Aorta (tissue), 5 donors: ENCODE measurements at places on chromosomes 5 and 9. TPM values are rescaled to one million over a fixed set of nuclear protein-coding genes. Genes with fewer than 3 reads are reported as not detected.

The DOK3 gene
- total RNA-seq: 15.0 TPM

The SAXO1 gene
- total RNA-seq: 0.24 TPM

DNA sequence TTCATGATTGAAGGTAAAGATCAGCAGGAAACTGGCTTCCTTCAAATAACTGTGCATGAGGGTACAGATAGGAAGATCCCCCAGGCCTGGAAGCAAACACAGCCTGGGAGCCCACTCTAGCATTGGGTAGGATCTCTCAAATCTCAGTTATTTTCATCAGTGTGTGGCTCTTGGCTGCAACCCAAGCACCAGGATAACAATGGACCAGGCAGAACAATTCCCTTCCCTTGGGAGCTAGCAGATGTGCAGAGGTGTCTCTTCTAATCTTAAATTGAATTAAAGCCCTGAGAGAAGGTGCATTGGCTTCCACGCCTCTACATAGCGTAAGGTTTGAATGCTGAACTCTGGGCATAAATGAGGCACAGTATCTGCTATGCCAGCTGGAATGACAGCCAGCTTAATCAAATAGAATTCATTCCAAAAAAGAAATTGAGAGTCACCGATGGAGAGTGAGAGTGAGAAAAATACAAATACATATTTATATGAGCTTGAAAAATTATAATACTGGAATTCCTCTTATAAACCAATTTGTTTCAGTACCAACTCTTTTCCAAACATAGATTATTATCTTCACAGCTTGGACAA is 957.3 kb downstream of the CDH12 start:
- DNase-seq: no peak

The ITGA2 gene
- total RNA-seq: 8.0 TPM

- DNase-seq: peak; percentile 59
These were observed 12.1 kb upstream of the SLC2A8 start for GRCh38 chr9:127384901-127385300.

GRCh38 chr9:71363286-71363961 is 242.0 kb upstream of the TRPM3 start:
- DNase-seq: no peak

DNA sequence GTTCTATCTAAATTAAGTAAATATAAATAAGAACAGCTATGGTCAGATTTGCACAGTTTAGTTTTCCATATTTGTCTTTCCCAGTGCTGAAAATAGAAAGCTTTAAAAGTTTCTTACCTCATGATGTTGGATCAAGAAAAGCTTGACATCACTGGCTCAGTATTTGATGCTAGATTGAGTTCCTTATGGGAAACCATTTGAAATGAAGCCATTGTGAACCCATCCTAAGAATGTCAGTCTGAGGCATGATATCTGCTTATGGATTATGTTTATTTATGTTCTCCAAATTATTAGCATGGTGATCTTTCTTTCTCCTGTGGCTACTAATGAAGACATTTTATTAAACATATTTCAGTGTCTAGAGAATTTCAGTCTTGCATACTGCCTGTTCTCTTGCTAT is 143.0 kb downstream of the ADAMTSL1 start:
- no peak for DNase-seq

- no peak for DNase-seq
These were observed 819.1 kb upstream of the GRAMD2B start for GRCh38 chr5:125604104-125604503.

The GFPT2 gene
- 60.2 TPM for total RNA-seq

The ALDH7A1 gene
- 25.3 TPM for total RNA-seq

- DNase-seq: no peak
These were observed 75.4 kb upstream of the SHB start for GRCh38 chr9:38144421-38144820.

GRCh38 chr9:94782355-94783101 is 56.0 kb downstream of the AOPEP start:
- no peak for DNase-seq

DNA sequence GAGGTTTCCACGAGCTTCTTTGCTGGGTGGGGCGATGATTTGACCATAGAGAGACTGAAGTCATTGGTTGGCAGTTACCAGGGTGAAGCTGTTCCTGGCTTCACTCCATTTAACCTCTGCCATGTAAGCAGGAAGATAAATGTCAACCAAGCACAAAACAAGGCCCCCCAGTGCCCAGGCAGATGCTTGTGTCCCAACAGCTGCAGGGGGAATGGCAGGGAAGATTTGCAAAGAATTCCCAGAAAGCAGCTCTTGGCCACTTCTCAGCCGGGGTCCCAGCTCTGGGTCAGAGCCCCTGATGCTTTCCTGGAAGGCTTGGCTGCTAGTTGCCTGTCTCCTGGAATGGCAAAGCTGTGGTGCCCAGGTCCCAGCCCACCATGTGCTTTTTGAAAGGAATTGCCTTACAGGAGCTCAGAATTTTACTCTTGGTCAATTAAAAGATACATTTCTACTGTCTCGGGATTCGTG is 383.4 kb downstream of the ENC1 start:
- no peak for DNase-seq

DNA sequence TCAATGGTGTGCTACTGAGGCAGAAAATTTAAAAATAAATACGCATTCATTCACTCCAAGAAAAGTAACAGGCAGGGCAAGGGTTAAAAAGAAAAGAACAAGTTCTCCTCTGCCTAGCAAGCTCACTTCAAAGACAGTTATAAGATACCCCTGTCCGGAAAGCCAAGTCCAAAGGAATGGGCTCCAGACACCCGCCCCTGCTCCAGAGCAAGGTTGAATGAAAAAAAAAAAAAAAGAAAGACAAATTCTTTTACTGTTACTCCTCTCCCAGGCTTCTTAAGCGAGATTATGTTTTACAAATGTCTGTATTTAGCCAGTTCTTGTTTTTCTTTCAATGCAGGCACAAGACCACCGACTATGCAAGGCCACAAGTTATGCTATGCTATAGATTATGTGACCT is 9.1 kb upstream of the ANXA2R start:
- no peak for DNase-seq

DNA sequence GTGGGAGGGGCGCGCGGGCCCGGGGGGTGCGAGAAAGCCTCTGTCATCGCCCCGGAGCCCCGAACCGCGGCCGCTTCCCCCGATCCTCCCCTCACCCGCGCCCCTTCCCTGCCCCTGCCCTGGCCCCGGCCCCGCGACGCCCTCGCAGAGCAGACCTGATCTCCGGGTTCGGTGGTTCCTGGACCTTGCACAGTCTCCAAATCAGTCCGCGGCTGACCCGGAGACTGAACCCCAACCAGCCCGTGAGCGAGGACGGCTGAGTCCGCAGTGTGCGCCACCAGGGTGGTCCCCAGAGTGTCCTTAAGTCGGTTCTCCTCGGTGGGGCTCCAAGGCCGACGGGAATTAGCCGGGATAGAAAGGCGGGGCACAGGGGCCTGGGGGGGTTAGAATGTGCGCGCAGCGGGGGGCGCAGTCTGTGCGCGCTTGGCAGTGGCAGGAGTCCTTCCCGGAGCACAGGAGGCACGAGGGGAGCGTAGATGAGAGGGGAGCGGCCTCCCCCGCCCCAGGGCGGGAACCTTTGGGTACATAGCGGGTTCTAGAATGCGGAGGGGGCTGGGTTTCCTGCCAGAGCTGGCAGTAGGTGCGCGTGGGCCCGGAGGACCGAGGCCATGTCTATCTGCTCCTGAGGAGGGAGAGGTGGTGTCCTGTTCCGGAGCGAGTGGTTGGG is 779 bp downstream of the PKN3 start:
- peak; percentile 78 for DNase-seq

DNA sequence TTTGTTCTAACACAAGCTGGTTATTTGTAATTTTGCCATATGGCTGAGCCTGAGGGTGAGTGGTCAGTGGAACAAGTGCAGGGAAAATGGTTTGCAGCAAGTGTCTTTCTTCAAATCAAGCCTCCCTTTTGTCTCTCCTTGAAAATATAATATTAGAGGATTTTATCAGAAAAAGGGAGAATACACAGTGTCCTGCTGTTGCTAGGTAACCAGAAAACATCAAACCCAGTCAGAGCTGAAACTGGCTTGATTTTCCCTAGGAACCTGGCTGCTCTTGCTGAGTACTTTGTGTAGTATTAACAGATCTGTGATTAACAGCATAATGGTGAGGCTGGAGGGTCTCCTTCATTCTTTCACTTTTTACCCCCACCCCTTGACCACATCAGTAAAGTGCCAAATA is 314.0 kb downstream of the ARHGEF28 start:
- DNase-seq: no peak
